ENCODE measurements at places on chromosomes 1 and 21. TPM values are rescaled to one million over a fixed set of nuclear protein-coding genes. Genes with fewer than 3 reads are reported as not detected.

GRCh38 chr1:2382621-2383361, 8.6 kb downstream of the MORN1 start:
- no peak overlapping the region for H3K4me3 ChIP-seq
- no peaks in the 10 kb centered on the region for H3K4me1 ChIP-seq
- no peaks in the 10 kb centered on the region for H3K27me3 ChIP-seq
- DNase-seq: peak; percentile 29
- no peaks in the 10 kb centered on the region for H3K36me3 ChIP-seq
- H3K27ac ChIP-seq: no peak overlapping the region

GRCh38 chr1:234208351-234208750, 164.9 kb upstream of the COA6 start:
- H3K27me3 ChIP-seq: peaks cover 2% of the 10 kb centered on the region
- no peaks in the 10 kb centered on the region for H3K4me1 ChIP-seq
- no peak overlapping the region for H3K4me3 ChIP-seq
- no peak for DNase-seq
- H3K27ac ChIP-seq: no peak overlapping the region

Gene TESK2
- total RNA-seq: 2.1 TPM

- H3K27me3 ChIP-seq: no peaks in the 10 kb centered on the region
- no peak for DNase-seq
- no peaks in the 10 kb centered on the region for H3K4me1 ChIP-seq
- H3K27ac ChIP-seq: no peak overlapping the region
These were observed 138.9 kb upstream of the SOD1 start for GRCh38 chr21:31520561-31521098.

GRCh38 chr1:114315631-114316030, 162.0 kb upstream of the SYT6 start:
- no peak overlapping the region for H3K4me3 ChIP-seq
- DNase-seq: no peak
- no peaks in the 10 kb centered on the region for H3K27me3 ChIP-seq
- H3K4me1 ChIP-seq: no peaks in the 10 kb centered on the region

DNA sequence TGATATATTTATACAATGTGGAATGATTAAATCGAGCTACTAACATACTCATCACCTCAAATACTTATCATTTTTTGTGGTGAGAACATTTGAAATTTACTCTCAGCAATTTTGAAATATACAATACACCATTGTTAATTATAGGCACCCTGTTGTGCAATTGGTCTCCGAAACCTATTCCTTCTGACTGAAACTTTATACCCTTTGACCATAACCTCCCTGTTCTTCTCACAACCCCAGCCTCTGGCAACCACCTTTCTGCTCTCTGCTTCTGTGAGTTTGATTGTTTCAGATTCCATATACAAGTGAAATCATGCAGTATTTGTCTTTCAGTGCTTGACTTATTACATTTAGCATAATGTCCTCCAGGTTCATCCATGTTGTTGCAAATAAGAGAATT, 49.5 kb downstream of the SETD4 start:
- DNase-seq: no peak
- H3K27ac ChIP-seq: no peak overlapping the region
- no peak overlapping the region for H3K4me3 ChIP-seq
- H3K27me3 ChIP-seq: peaks cover 17% of the 10 kb centered on the region
- no peaks in the 10 kb centered on the region for H3K4me1 ChIP-seq
